Jurkat, Clone E6-1 (cell line): ENCODE measurements at places on chromosomes 13 and 19.

DNA sequence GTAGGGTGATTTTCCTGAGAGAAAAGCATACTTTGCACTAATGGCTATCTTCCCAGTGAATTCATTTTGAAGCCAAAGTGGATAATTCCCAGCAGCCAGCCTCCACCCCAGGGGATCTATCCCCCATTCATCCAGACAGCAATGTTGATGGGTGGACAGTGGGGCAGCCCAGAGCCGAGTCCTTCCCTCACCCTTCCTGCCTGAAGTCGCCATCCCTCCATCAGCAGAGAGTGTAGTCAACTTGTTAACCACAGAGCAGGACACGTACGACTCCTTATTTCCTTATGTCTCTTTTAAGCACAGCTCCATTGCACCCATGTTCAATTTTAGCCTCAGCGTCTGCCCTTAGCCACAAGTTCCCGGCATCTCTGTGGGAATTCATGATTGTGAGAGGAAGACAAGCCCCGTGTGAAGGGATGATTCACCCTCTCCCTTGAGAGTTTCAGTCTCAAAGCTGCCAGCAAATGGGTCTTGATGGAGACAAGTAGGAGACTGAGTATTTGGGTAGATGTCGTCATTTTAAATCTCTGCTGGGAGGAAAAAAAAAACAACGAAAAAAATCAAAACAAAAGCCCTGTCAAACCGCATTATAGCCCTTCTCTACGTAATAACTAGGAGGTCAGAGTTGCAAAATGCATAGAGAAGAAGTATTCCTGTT, 58.3 kb upstream of the MEDAG start:
- DNase-seq = no peak

DNA sequence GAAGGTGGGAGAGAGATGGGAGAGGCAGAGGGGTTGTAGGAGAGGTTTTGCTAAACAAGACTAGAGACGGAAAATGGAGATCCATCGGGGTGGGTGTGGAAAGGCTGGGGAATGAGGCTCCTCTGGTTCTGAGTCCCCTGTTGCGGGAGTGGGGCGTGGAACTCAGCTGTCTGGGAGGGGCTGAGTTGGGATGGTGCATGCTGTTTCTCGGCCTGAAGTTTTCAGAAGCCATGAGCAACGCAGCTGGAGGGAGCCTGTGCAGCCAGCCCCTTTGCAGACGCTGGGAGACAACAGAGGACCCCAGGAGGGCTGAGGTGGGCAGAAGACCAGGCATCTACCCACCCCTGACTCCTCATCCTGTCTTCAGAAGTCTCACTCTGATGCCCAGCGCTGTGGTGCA, 7.4 kb upstream of the GIPR start:
- DNase-seq = no peak

GRCh38 chr13:46170687-46171086, 11.3 kb downstream of the LCP1 start:
- DNase-seq = peak; percentile 57

- DNase-seq = no peak
These were observed 551.2 kb downstream of the EFNB2 start for GRCh38 chr13:105984236-105984635.

DNA sequence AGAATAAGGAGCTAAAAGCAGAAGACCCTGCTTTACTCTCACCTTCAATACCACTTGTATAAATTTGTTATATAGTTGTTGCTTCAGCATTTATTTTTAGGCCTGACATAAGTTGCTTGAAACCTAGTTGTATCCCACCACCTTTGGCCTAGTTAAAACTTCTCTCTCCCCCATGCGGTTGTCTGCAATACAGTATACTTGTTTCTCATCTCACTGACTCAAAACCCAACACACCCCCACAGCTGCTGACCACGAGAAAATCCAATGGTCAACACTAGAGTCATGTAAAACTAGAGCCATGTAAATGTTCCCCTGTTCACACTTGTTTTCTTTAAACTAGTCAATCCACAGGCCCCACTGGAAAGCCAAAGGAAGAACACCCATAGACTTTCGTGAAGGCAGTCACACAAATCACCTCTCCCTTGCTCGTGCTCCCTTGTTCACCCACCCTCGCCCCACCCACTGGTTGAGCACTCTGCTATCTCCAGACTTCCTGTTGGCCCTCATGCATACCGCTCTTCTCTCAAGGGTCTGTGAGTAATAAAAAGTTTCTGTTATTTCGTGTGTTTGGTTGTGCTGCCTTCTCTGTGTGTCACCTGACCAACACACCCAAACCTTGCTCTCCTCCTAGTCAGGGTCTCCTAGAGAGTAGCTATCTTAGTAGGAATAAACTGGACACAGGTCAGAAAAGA, 12.9 kb upstream of the CCDC169 start:
- no peak for DNase-seq

DNA sequence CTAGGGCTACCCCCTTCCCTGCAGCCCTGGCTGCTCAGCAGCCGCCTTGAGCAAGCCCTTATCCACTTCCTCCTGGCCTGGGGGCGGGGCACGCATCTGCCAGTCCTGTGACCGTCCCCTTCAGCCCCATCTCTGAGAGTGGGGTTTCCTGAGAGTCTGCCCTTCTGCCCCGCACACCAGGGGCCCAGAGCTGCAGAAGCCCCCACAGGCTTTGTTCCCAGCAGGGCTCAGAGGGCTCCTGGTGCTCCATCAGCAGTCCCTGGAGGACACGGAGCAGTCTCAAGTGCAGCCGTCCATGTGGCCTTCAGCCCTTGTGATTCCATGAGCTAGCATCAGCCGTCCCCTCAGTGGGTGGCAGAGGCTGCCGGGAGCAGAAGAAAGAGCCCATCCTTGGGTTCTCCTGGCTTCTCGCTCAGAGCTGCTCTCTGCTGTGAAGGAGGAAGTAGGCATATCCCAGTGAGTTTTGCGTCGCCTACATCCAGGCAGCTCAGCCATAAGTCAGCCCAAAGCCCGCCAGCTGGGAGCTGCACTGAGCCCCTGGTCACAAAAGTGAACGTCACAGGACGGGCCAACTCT, 16.3 kb downstream of the MYO9B start:
- no peak for DNase-seq

DNA sequence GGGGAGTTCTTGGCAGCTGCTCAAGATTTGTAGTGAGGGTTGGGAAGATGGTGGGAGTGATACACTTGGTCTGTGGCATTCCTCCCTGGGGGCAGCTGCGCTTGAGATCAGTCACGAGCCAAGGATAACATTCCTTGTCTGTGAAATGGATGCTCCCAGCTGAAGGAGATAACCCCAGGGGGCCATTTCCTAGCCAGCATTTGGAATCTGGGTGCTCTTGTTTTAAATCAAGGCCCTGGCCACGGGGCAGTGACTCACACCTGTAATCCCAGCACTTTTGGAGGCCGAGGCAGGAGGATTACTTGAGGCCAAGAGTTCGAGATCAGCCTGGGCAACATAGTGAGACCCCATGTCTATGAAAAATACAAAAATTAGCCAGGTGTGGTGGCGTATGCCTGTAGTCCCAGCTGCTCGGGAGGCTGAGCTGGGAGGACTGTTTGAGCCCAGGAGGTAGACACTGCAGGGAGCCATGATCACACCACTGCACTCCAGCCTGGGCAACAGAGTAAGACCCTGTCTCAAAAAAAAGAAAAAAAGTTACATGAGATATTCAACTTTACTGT, 4.6 kb downstream of the PKN1 start:
- no peak for DNase-seq

GRCh38 chr19:17965370-17966128, 1.4 kb upstream of the KCNN1 start:
- DNase-seq = no peak

DNA sequence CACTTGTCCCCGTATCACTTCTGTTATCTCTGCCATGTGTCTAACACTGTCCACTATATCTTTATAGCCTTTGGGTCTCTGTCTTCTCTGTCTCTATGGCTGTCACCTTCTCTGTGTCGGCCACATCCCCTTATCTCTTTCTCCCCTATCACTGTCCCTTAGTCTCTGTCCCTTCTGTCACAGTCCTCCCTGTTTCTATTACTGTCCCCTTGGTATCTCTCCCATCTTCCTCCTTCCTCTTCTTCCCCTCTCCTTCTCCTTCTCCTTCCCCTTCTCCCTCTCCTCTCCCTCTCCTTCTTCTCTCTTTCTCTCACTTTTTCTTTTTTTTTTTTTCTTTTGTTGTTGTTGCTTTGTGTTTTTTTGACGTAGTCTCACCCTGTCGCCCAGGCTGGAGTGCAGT, 34.7 kb upstream of the LRRC4B start:
- DNase-seq = no peak

DNA sequence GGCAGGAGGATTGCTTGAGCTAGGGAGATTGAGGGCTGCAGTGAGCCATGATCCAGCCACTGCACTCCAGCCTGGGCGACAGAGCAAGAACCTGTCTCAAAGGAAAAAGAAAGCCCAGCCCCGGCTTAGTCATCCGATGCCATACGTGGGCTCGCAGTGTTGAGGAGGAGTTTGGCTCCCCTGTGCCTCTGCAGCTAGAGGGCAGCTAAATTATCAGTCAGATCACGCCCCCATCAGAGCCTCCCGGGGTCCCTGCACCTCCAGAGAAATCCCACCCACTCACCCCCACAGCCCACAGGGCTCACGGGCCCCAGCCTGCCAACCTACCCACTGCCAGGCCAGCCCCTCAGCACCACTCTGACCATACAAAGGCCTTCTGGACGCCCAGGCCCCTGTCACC, 27.6 kb downstream of the MAU2 start:
- DNase-seq = no peak

GRCh38 chr19:6035026-6035425, 57.1 kb upstream of the RANBP3 start:
- DNase-seq = no peak

- DNase-seq = no peak
These were observed 78.7 kb upstream of the GPR183 start for GRCh38 chr13:99385940-99386339.

DNA sequence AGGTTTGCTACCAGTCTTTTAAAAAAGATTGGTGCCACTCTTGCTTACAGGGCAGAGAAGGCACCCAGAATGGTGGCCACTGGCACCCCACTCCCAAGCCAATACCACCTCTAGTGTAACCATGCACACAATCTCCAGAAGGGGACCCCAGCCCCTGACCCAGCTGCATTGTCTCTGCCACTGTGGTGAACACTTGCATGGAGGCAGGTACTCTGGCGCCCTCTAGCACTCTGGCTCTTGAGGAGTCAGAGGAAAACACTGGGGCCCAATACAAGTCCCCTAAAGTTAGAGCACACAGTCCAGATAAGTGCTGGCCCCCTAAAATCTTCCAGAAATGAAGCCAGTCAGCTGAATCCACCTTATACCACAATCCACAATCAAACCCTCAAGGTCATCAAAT, 6.0 kb downstream of the ERVV-1 start:
- DNase-seq = no peak

- no peak for DNase-seq
These were observed 1352.5 kb downstream of the UQCRFS1 start for GRCh38 chr19:27860309-27860934.

GRCh38 chr19:28701491-28701890, 511.5 kb downstream of the UQCRFS1 start:
- no peak for DNase-seq

GRCh38 chr19:1396019-1396767, 5.1 kb downstream of the GAMT start:
- DNase-seq = no peak

- DNase-seq = peak; percentile 95
These were observed 23.5 kb upstream of the LAIR1 start for GRCh38 chr19:54387991-54388801.

DNA sequence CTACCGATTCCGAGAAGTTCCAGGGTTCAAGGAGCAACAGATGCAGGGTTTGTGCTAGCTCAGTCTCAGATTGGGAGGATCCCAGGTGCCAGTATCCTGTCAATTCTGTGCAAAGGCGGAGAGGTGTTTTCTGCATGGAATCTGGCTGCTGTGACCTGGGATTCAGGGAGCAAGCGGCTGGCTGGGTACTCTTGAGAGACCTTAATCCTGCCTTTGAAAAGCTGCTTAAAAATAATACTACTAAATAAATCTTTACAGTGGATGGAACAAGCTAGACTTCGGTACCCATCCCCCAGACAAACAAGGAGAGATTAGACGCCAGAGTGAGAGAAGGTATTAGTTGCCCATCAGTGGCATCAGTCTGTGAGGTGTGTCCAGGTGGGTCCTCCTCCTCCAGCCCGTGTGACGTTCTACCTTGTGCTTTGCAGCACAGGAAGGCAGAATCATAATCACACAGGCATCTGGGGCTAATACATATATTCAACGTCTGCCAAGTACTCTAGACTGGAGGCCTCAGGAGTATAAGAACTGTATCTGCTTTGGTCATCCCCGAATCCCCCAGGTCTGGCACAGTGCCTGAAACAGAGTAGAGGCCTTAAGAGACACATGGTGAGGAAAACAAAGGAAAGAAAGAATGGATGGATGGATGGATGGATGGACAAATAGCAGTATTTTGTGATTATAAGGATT, 230.6 kb downstream of the ZNF536 start:
- no peak for DNase-seq

GRCh38 chr13:49567491-49567890, 17.9 kb downstream of the RCBTB1 start:
- no peak for DNase-seq

DNA sequence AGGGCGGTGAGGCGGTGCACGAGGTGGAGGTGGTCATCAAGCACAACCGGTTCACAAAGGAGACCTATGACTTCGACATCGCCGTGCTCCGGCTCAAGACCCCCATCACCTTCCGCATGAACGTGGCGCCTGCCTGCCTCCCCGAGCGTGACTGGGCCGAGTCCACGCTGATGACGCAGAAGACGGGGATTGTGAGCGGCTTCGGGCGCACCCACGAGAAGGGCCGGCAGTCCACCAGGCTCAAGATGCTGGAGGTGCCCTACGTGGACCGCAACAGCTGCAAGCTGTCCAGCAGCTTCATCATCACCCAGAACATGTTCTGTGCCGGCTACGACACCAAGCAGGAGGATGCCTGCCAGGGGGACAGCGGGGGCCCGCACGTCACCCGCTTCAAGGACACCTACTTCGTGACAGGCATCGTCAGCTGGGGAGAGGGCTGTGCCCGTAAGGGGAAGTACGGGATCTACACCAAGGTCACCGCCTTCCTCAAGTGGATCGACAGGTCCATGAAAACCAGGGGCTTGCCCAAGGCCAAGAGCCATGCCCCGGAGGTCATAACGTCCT, 9.4 kb upstream of the PROZ start:
- DNase-seq = no peak

GRCh38 chr13:90934741-90935140, 412.7 kb upstream of the MIR17HG start:
- DNase-seq = no peak

DNA sequence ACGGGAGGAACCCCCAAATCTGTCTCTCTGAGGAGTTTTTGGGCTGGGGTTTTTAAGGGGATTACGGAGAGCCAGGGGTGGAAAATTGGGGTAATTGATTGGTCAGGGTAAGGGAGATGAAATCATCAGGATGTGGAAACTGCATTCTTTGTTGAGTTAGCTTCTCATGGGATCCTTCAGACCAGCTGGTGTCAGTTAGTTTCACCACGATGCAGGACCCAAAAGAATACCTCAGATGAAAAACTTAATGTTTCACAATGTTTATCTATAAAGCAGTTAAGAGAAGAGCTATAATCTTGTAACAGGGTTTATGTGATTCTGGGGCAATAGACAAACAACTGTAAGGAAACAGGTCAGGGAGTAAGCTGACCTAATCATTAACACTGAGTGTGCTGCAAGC, 230.8 kb downstream of the POU4F1 start:
- DNase-seq = no peak

GRCh38 chr19:14603990-14604387, 21.1 kb downstream of the CLEC17A start:
- peak; percentile 62 for DNase-seq

GRCh38 chr19:40831502-40832430, 18.5 kb downstream of the CYP2A6 start:
- no peak for DNase-seq

GRCh38 chr13:58165617-58166016, 534.1 kb downstream of the PCDH17 start:
- no peak for DNase-seq

- DNase-seq = no peak
These were observed 34.8 kb downstream of the IL12RB1 start for GRCh38 chr19:18051887-18052286.
